ENCODE measurements at places on chromosomes 13 and 19.

DNA sequence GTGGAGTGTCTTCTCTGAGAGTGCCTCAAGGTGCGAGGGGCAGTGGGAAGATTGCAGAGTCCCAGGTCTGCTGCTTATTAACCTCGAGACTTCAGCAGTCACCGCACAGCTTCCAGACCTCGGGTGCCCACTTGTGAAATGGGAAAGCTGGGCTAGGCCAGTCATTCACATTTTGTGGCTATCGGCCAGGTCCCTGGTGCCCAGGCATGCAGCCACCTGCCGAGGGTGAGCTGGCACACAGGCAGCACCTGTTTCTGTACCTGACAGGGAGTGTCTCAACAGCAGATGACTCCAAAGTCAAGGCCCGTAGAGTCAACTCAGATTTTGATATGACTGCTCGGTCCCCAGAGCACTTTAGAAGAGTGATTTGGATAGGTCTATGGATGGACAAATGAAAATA lies 21.9 kb downstream of the UQCRFS1 start:
- DNase-seq, result no peak

DNA sequence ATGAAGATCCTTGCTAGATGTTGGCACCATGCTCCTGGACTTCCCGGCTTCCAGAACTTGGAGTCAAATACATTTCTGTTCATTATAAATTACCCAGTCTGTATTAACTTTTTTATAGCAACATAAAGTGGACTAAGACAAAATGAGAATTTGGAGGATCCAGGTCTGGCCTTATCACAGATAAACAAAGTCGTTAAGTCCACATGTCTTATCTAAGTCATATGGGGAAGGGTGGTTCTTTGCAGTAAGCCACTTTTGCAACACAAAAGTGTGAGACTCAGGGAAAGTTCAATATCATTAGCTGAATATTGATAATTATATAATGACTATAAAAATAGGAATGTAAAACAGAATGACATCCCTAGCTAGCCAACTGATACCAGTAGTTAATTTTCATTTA lies 91.6 kb upstream of the SIAH3 start:
- DNase-seq, result no peak

DNA sequence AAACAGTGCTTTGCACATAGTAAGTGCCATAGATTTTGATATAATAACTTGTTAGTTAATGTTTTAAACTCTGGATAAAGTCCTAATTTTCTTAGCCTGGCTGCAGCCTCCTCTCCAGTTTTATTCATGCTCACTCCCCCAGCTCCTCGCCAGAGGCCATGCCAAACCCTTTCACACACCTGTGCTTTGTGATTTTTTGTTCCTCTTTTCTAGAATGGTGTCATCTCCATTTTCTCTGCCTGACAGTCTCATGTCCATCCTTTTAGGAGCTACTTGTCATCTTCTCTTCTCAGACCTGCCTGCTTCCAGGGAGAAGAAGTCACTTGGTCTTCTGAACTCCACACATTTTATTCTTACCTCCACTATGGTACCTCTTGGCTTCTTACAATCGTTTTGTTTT lies 55.8 kb upstream of the SPATA13 start:
- no peak for DNase-seq

DNA sequence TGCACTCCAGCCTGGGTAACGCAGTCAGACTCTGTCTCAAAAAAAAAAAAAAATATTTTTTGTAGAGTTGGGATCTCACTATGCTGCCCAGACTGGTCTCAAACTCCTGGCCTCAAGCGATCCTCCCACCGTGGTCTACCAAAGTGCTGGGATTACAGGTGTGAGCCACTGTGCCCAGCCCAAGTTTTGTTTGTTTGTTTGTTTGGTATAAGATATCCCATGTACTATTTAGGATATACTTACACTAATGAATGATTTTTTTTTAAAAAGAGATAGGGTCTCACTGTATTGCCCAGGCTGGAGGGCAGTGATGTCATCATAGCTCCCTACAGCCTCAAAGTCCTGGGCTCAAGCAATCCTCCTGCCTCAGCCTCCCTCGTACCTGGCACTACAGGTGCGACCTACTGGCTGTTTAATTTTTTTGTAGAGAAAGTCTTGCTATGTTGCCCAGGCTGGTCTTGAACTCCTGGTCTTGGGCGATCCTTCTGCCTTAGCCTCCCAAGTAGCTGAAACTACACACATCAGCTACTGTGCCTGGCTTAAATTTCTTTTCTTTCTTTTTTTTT lies 24.0 kb downstream of the TLE6 start:
- DNase-seq, result no peak

DNA sequence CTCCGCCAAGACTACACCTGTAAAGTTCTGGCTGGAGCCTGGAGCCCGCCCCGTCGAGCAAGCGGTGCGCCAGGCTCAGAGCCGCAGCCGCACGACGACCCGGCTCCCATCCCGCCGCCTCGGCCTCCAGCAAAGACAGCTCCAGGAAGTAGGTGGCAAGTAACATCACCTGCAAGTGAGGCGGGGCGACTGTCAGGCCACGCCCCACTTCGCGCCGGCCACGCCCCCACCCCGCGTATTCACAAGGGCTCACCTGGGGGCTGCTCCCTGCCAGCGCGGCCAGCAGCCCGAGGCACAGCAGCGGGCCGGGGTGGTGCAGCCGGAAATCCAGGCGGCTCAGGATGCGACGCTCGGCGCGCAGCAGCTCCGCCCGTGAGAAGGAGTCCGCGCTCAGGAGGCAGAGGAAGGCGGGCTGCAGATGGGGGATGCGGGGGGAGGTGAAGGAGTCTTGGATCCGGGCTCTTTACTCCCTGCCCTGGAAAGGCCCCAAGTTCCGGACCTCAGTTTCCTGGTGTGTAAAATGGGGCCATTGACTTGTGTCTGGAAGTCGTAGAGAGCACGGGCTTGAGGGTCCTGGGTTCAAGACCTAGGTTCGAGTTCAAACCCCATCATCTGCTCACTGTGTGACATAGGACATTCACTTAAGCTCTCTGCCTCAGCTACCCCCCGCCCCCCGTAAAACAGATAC lies 3.2 kb downstream of the CCNP start:
- no peak for DNase-seq

DNA sequence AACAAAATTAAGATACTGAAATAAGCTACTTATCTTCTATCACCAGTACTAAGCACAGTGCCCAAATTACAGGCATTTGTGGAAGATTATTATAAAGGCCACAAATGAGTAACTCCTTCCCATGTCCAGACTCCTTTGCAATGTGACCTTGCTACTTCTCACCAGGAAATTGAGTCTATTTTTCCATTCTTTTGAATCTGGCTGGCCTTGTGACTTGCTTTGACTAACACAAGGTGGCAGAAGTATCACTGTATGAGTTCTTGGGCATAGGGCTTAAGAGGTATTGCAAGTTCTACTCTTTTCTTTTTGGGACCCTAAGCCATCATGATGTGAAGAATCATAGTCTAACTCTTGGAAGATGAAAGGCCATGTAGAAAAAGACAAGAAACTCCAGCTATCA lies 49.9 kb downstream of the UGGT2 start:
- DNase-seq, result no peak

- no peak for DNase-seq
Measured at GRCh38 chr13:60018536-60018935, 145.2 kb downstream of the DIAPH3 start.

GRCh38 chr13:74886502-74886901 lies 595.5 kb downstream of the TBC1D4 start:
- DNase-seq, result no peak

DNA sequence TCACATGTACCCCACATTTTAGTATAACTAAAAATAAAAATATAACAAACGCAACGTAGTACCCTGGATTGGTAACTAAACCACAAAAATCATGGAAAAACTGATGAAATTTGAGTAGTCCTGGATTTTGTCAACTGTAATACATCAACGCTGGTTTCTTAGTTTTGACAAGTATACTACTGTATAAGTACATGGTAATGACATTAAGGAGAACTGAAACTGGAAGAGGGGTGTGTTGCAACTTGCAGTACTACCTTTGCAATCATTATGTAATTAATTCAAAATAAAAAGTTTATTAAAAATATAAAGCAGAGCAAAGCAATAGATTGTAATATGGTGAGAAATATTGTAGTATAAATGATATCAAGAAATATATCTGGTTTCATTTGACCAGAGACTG lies 1158.0 kb upstream of the SPRY2 start:
- no peak for DNase-seq

DNA sequence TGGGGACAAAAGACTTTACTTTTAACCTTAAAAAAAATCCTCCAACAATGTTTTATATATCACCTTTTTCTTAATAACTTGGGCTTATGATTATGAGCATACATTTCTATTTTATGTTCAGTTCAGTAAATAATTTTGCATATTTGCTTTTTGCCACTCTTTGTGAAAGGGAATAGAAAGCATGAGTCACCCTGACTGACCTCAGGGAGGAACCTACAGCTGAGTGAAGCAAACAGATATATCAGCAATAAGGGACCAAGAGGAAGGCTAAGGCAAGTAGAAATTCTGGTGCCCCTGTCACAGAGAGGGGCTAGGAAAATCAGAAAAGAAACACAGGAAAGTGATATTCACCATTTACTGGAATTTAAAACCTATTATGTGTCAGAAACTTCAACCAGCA lies 37.2 kb upstream of the SOHLH2 start:
- DNase-seq, result no peak

DNA sequence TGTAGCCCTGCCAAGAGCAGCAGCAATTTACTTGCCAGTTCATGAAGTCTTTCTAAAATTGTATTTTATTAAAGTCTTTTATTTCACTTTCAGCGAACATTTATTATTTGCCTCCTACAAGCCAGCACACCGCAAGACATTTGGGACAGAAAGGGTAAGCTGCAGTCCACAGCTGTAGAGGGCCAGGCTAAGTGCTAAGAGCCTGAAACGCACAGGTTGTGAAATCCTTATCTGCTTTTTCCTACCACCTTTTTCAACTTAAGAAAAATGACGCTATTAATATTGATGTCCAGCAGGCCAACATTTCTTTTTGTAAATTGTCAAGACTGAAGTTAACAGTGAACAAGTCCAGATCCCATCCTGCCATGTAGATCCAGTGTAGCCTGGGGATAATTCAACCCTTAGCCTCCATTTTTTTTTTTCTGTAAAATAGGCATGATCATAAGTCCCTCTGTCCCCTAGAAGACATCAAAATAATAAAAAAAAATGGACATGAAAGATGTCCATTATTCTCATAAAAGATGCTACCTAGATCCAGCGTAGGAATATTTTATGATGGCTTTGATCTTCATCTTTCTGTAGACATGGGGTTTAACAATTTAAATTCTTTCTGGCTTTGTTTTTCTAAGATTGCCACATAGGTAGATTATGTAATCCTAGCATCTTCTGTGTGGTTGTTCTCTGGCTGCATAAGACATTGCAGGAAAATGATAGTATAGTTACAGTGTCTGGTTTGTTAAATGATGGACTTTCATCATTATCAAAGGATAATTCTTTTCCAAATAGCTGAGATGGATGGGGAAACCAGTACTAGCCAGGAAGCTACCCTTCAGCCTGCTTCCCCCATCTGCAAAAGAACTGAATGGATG lies 128.4 kb downstream of the SHISA2 start:
- no peak for DNase-seq

GRCh38 chr13:73411067-73411809 lies 352.4 kb downstream of the KLF5 start:
- no peak for DNase-seq

DNA sequence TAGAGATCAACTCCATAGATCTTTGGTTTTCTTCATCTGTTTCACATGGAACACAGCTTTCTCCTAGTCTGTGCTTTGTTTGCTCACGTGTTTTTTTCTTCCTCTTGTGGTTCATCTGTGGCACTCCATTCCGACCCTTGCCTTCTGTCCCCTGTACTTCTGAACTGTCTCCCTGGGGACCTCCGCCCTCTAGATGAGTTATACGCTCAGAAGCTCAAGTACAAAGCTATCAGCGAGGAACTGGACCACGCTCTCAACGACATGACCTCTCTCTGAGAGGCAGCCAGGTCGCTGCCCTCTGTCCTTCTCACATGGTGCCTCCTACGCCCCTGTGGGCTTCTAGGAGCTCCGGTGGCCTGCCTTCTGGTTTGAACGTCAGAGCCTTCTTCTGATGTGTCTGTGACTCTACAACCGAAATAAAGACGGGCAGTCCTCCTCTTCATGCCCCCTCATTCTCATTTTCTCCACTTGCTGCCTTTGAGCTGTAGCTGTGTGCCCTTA lies 16.6 kb upstream of the RAB8A start:
- DNase-seq, result no peak

DNA sequence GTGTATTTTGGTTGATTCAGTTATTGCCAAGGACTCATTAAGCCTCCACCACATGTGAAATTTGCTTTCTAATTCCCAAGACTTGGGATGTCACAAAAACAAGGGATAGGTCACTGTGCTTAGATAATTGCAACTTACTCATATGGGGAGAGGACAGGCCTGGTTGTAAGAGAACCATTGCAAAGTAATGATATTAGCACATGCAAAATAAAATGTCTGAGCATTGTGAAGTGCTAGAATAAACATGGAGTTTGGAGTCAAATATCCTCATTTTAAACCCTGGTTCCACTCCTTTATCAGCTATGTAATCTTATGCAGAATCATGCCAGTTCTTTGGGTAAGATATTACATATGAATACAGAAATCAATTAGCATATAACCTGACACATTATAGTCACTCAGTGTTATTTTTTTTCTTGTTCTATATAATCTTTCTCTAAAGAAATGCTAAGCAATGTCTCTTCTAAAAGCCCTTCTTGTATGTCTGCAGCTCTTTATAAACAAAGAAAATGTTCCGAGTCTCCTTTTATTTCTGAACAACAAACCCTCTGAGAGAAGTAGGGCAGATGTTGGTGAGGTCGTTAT lies 5.5 kb downstream of the CBY2 start:
- DNase-seq, result no peak

GRCh38 chr13:40230833-40231266 lies 435.6 kb downstream of the FOXO1 start:
- DNase-seq, result no peak

- no peak for DNase-seq
Measured at GRCh38 chr19:30222992-30223865, 149.0 kb upstream of the ZNF536 start.

GRCh38 chr19:46349311-46349993 lies 2.6 kb downstream of the PPP5C start:
- DNase-seq, result no peak

- no peak for DNase-seq
Measured at GRCh38 chr19:10670876-10671804, 17.0 kb downstream of the ILF3 start.

GRCh38 chr19:5587661-5588060 lies 19.9 kb upstream of the TINCR start:
- no peak for DNase-seq

GRCh38 chr13:76216729-76217128 lies 580.6 kb downstream of the LMO7 start:
- no peak for DNase-seq

DNA sequence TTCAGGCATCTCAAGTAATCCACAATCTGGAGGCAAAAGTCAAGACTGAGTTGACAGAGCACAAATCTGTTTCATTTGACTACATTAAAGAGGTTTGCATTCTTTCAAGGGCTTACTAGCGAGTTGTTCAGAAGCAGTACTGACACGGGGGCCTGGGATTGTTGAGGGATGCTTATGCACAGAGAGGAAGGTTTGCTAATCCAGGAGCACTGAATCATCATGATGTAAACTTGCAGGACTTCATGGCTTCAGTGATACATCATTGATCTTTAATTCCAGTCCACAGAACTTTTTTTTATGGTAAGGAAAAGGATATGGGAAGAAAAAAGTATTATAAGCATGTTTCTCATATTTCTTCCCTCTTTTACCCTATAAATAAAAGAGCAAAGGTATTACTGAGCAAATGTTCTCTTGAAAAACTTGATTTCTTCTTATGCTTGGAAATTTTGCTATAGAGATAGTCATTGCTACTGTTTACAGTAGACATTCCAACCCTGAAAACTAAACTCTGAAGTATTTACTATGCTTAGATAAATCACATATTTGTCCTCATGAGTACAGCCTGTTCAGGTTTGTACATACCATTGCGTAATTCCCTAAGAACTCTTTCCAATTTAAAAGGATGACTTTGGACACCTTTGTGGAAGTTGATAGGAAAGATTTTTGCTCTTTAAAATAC lies 65.8 kb upstream of the KPNA3 start:
- DNase-seq, result no peak
